ENCODE measurements at places on chromosomes 2 and 18.

GRCh38 chr18:80231151-80231550 lies 16.2 kb downstream of the PARD6G start:
- no peak for DNase-seq

- DNase-seq = no peak
Observed at GRCh38 chr2:119136872-119137271, 21.7 kb downstream of the C1QL2 start.

DNA sequence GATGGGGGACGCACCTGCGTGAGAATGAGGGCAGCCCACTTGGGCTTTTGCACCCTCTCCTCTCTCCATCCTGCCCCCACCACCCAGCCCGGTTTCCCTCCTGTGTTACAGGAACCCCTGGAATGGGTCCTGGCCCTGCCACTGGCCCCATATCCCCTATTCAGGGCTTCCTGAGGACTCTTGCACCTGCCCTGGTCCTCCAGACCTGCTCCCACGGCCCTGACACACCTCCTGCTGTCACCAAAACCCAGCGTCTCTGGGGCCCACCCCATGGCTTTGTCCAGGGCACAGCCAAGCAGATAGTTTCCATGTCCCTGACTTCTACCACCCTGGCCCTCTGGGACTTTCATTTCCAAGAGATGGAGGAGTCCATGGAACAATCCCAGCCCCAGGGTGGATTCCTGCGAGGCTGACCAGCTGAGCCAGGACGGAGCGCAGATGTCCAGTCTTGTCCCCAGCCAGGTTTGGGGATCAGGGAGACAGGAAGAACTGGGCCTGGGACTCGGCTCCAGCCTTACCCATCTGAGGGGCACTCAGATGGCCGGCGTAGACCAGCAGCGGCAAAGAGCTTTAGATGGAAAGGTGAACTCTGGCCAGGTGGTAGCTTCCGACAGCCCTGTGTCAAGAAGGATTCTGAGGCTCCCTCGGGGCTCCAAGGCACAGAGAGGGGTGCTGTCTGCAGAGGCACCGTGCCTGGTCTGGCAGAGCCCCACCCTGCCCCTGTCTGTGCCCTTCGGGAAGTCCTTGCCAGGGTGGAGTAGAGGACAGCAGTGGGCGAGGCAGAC lies 12.0 kb downstream of the GPR35 start:
- no peak for DNase-seq

DNA sequence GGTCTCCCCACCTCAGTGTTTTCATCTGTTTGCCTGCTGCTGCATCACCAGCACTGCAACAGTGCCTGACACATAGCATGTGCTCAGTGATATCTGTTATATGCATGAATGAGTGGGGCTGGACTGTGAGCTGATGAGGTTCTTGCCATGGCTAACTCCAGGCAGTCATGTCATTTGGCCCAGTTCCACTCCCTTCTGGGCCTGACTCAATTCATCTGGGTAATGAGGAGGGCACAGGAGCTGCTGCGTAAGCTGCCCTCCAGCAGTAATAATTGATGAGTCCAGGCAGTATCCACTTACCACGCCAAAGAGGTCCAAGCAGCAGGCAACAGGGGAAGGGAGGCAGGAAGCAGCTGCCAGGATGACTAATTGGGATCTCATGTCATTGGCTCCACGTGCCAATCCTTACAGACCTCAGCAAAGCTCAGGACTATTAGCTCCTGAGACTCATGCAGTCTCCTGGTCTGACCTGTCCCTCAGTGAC lies 34.1 kb upstream of the MAT2A start:
- no peak for DNase-seq

GRCh38 chr2:147989809-147990403 lies 30.6 kb downstream of the ORC4 start:
- no peak for DNase-seq

All from activated T-cell treated with anti-CD3 and anti-CD28 coated beads, Interleukin-2, amount 50 U/mL, for 72 hours (primary cell).